Vagina (tissue), 2 donors: ENCODE measurements at places on chromosomes 7 and 10. TPM values are rescaled to one million over a fixed set of nuclear protein-coding genes. Genes with fewer than 3 reads are reported as not detected.

GPR85 gene
- total RNA-seq, result not detected

LRRC4 gene
- total RNA-seq, result 6.1 TPM

GRCh38 chr7:17668122-17668521, 272.2 kb downstream of the SNX13 start:
- no peak for DNase-seq

- DNase-seq, result no peak
These were observed 74.2 kb downstream of the FAM107B start for GRCh38 chr10:14700546-14700945.

- no peak for DNase-seq
These were observed 35.5 kb downstream of the XPNPEP1 start for GRCh38 chr10:109887776-109888175.

SCIN gene
- 0.74 TPM for total RNA-seq

DNA sequence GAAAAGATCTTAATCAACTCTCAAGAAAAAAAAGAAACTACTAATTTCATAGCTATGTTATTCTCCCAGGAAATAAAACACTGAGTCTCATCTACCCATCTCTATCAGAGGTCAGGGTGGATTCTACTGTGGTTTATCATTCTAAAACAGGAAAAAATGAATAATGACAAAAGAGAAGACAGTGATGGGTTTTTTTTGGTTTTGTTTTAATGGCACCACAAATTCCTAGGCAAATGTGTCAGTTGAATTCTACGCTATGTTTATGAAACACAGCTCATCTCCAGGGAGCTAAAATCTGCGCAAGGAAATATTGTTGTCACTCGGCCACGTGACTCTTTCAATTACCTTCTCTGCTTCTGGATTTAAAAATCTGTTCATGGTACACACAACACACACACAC, 393.4 kb upstream of the SORCS1 start:
- no peak for DNase-seq

DNA sequence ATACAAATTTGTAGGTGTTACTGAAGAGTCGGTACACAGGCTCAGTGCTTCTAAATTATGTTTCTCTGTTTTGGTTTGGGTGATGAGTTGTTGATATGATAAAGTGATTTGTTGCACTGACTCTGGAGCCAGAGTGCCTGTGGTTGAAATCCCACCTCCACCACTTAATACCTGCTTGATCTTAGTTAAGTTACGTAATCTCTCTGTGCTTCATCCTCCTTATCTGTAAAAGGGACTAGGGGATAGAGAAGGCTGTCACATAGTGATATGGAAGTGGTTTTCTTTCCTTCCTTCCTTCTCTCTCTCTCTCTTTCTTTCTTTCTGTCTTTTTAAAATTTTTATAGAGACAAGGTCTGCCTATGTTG, 664 bp upstream of the HPS6 start:
- DNase-seq, result no peak

DNA sequence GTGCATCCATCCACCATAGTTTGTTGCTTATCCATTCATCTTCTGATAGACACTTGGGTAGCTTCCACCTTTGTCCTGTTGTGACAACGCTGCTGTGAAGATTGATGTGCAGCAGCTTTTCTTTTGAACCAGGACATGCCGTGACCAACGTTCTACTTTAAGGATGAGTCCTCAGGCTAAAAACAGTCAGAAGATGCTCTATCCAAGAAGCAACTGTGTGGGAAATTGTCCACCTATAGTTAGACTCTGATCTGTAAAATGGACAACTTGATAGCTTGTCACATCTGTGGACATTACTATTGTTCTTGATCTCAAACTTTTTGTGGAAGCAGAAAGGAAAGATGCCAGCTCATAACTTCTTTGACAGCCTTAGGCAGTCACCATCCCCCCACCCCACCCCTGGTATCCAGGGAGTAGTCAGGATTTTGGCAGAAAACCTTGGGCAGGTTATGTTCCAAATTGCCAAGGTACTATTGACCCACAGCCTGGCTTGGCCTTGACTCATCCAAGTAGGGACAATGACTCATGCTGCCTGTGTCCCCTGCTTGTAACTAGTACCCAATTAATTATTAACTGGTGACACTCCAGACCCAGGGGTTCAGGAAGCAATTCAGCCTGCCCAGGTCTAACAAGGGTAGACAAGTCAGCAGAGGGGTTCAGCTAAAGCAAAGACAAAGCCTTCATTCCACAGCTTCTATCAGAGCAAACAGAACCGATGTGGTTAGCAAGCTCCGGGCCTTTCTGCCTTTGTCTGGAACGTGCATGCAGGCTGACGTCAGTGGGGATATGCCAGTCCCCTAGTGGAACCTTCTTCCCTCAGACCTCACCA, 99.6 kb upstream of the ANLN start:
- no peak for DNase-seq

ERVW-1 gene
- not detected for total RNA-seq

GRCh38 chr7:148334959-148335577, 255.5 kb upstream of the C7orf33 start:
- DNase-seq, result no peak

DNA sequence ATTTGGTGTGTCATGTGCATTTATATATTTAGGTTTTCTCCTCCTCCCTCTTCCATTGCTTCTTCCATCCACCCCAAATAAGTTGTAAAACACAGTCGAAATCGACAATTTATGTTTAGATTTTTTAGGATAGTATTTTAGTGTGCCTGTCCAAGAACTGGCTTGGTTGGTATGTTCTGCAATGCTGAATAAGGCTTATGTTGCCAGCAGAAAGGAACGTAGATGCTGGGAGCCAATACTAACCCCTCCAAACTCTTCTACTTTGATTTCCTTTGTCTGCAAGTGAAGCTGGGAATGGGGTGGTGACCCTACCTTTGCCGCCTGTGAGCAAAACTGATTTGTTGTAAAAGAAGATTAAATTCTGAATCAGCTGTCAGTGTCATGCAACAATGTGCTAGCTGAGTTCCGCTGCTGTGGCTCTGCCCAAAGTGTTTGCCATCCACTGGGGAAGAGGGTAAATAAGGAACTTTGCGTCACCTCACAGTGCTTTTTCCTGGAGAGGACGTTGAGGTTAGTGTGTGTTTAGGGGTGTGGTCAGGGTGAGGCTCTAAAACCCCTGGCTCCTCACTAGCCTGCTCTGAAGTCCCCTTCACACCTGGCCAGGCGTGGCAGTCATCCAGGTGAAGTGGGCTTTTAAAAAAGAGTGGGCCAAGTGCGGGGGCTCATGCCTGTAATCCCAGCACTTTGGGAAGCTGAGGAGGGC, 44.4 kb downstream of the TACC2 start:
- no peak for DNase-seq

- no peak for DNase-seq
These were observed 53.0 kb upstream of the AGR3 start for GRCh38 chr7:16934722-16935340.

GRCh38 chr7:25260862-25261494, 32.7 kb upstream of the NPVF start:
- no peak for DNase-seq

COL28A1 gene
- total RNA-seq, result 5.4 TPM

DNA sequence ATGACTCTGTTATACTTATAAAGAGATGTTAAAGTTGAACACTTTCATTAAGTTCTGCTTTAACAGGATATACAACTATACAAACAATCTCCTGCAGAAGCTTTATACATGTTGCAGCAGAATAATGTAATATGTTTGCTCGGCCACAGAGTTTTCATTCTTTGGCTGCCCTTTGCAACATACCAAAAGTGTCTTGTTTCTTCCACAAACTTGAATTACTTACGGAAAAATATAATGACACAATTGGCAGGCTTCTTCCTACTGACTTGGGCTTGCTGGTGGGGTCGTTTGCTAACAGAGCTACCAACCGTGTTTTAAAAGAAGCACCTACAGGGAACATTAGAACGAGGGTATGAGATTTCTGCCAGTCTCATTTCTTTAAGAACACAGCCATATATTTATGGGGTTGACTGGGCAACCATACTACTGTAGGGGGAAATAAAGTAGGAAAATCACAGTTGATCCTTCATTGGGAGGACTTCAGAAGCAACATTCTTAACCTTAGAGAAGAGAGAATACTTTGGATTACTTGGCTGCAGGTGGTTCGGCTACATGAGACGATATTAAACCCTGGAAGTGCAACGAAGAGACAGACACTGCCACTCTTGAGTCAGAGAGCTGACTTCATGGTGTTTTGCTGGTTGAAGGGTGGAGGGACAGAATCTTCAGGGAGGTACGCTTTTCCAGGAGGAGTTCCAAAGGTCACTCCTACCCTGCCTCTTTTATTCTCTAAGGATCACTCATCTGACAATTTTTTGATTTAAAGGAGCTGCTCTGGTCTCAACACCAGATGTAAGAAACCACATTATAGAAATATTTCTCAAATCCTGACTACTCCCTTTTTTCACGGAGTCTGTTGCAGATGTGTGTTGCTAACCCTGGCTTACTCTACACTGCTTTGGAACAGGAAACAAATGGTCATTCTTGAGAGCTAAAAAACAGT, 123.9 kb downstream of the SEMA3C start:
- DNase-seq, result no peak

TUBB8 gene
- total RNA-seq, result not detected

C10orf67 gene
- total RNA-seq, result not detected

RNF32 gene
- total RNA-seq, result not detected

- DNase-seq, result no peak
These were observed 80.5 kb downstream of the ABCA13 start for GRCh38 chr7:48251766-48252165.

DNA sequence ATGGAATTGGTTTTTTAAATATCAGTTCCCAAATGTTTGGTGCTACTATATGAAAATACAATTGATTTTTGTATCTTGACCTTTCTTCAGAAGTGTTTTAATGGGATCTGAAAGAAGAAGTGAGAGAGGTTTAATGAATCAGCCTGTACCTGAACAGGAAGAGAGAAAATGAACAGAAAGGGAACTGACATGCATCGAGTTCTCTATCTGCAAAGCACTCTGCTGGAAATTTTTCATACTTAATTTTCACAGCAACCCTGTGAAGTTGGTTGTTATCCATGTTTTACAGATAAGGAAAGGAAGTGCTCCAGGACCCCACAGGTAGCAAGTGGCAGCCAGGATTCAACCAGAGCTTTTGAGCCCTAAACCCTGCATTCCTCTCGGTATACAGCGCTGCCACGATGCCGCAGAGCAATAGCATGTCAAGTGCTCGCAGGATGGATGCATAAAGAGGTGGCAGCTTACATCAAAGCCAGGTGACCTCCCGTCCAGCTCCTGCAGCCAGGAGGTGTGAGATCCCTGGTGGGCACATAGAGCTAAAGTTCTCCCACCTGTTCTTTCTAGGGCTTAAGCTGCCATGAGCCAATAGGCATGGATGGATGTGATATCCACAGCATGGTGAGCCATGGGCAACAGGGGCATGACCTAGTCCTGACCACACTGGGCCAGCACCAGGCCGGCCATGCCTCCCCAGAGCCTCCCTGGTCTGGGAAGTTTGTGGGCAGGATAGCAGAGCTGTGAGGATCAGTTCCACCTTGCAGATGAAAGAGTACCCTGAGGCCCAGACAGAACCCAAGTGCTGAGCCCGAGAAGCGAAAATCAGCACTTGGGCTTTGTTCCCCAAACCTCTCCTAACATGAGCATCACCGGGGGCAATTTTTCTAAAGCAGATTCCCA, 57.2 kb downstream of the CALML3 start:
- no peak for DNase-seq

DNA sequence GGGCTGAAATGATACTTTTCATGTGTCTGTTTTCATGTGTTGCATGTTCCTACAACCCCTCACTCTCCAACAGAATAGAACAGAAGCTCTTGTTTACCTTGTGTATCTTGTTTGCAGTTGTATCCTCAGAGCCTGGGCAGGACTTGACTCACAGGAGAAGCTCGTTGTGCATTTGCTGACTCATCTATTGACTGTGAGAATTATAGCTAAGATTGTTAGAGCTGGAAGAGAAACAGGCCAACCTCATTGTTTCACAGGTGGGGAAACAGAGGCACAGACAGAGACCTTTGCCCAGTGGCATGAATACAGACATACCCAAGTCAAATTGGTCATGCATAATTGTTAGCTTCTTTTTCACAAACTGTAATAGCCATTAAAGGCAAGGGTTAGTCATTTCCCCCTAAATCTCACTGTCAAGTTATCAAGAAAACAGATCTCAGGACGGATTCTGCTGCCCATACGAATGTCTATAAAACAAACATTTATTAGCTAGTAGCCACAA, 4.6 kb upstream of the TSPAN15 start:
- no peak for DNase-seq

GRCh38 chr7:29976673-29977415, 12.8 kb downstream of the SCRN1 start:
- DNase-seq, result no peak

- DNase-seq, result no peak
These were observed 48.9 kb upstream of the DUSP5 start for GRCh38 chr10:110448682-110449418.

DNA sequence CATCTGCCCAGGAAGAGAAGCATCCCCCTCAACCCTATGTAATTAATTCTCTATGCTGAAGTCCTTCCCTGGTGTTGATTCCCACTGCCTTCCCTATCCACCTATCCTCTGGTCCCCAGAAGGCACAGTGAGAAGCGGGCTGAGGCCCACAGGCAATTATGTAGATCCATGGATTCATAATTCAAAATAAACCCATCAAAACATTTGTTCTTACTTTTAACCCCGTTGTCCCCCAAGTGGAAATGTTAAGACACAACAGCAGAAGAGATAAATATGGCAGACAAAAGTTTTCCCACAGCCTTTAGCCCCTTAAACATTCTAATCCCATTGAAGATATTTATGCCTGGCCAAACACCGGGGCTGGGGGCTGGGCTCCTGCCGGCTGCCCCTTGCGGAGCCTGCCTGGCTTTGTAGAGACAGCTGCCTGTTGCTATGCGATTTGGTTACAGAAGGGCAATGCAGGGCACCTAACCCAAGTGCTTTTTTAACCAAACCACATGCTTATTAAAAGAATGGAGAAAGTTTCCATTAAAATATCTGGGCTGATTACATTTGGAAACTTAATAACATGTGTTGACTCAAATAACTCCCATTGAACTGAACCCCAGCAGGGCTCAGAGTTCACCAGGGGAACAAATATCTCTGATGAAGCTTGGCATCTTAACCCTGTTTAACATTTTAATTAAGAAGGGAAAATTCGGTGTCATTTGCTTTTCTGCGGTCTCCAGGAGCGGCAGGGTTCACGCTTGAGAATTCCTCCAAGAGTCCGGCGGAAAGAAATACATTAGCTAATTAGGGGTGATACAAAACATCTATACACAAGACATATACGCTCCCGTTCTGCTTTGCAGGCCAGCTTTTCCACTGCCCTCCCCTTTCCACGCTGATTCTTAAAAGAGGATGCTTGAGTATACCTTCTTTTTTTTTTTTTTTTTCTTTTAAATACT, 110.8 kb upstream of the FGFR2 start:
- no peak for DNase-seq

FEZF1 gene
- total RNA-seq, result not detected

- no peak for DNase-seq
These were observed 201.0 kb upstream of the TPK1 start for GRCh38 chr7:145036604-145037405.

PLAC9 gene
- 61.4 TPM for total RNA-seq

- no peak for DNase-seq
These were observed 110.0 kb upstream of the C7orf33 start for GRCh38 chr7:148480479-148481146.
